Omental fat pad (tissue), 4 donors: ENCODE measurements at places on chromosomes 6 and 20. TPM values are rescaled to one million over a fixed set of nuclear protein-coding genes. Genes with fewer than 3 reads are reported as not detected.

EYA2 gene
- total RNA-seq = 9.8 TPM

- DNase-seq = no peak
Observed at GRCh38 chr6:162251257-162251656, 476.3 kb downstream of the PRKN start.

TAAR1 gene
- total RNA-seq = not detected

- no peak for DNase-seq
Observed at GRCh38 chr6:10894958-10895357, 8.1 kb downstream of the SYCP2L start.
